ENCODE measurements at places on chromosomes 5 and 9. TPM values are rescaled to one million over a fixed set of nuclear protein-coding genes. Genes with fewer than 3 reads are reported as not detected.

Gene TTF1
- 36.2 TPM for total RNA-seq

Gene SLC34A3
- total RNA-seq: not detected

Gene LIX1
- total RNA-seq: not detected

Gene C8G
- 0.76 TPM for total RNA-seq

Gene TNC
- total RNA-seq: 1.9 TPM

Gene SLC26A2
- total RNA-seq: 8.0 TPM

Gene TMEM252
- not detected for total RNA-seq

Gene TEX48
- 0.68 TPM for total RNA-seq

Gene LCN10
- 1.7 TPM for total RNA-seq

Gene SEMA5A
- total RNA-seq: 0.62 TPM

Gene PHYKPL
- total RNA-seq: 87.4 TPM

Gene C5orf58
- not detected for total RNA-seq

Gene RNF180
- 0.53 TPM for total RNA-seq

Gene ELOVL7
- 0.68 TPM for total RNA-seq

Gene NSUN2
- total RNA-seq: 124 TPM

Gene CRB2
- total RNA-seq: not detected

Gene FCN2
- not detected for total RNA-seq

Gene PCDHA1
- 0.07 TPM for total RNA-seq

Gene C5orf52
- total RNA-seq: not detected

Gene ABCA1
- not detected for total RNA-seq

Gene FBP2
- not detected for total RNA-seq

Gene IFNA2
- total RNA-seq: not detected

Gene DEPDC1B
- 25.1 TPM for total RNA-seq

Gene DMGDH
- 0.41 TPM for total RNA-seq

Gene PNPLA7
- total RNA-seq: 1.6 TPM

Gene FOXD4
- total RNA-seq: not detected

Gene PRELID2
- total RNA-seq: 5.6 TPM

Gene PCDHGB2
- total RNA-seq: 0.91 TPM

Gene PRRT1B
- total RNA-seq: not detected

Gene PALM2AKAP2
- total RNA-seq: 0.57 TPM

Gene PCDHGA3
- 0.11 TPM for total RNA-seq

Gene TMEM171
- total RNA-seq: not detected

Gene STKLD1
- 0.87 TPM for total RNA-seq

Gene RIC1
- 21.5 TPM for total RNA-seq

Gene PLEKHG4B
- total RNA-seq: not detected

Data from activated T-helper 2 cell treated with anti-CD3 and anti-CD28 coated beads, Interferon-gamma antibody, Interleukin-2, Interleukin-4, amounts not matched to agents 10 μg/mL and 5 μg/mL and 100 μg/mL, durations not matched to agents 14 hours and 24 hours and 36 hours (primary cell).